ENCODE measurements at places on chromosomes 4 and X. TPM values are rescaled to one million over a fixed set of nuclear protein-coding genes. Genes with fewer than 3 reads are reported as not detected.

- no peak for DNase-seq
Measured at GRCh38 chrX:121221322-121221977, 174.0 kb downstream of the GLUD2 start.

Gene PRICKLE3
- total RNA-seq, result 22.8 TPM

Gene SULT1E1
- not detected for total RNA-seq

GRCh38 chr4:156827519-156827918 lies 144.1 kb downstream of the PDGFC start:
- DNase-seq, result no peak

DNA sequence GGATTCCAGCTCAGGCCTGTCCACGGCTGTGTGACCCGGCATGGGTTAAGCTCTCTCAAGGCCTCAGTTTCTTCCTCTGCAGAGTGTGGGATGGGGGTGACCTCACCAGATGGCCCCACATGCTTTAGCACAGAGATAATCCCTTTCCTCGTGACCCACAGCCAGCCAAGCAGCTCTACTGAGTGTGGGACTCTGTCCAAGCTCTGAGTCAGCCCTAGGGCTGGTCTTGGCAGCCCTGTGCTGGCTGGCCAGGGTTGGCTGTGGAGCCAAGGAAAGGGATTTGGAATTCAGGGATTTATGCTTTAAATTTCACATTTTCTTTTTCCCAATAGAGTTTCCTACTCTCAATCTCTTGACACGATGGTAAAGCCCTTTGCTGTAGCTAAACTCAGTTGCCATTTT lies 19.7 kb upstream of the SPON2 start:
- no peak for DNase-seq

- no peak for DNase-seq
Measured at GRCh38 chr4:123777373-123777772, 380.8 kb downstream of the SPRY1 start.

Gene LRRC66
- 0.07 TPM for total RNA-seq

- no peak for DNase-seq
Measured at GRCh38 chrX:6683353-6683752, 148.4 kb upstream of the VCX3A start.

- no peak for DNase-seq
Measured at GRCh38 chr4:165986956-165987698, 114.1 kb downstream of the TLL1 start.

Gene FMR1NB
- 0.30 TPM for total RNA-seq

GRCh38 chrX:85052636-85053343 lies 49.1 kb downstream of the APOOL start:
- no peak for DNase-seq

- DNase-seq, result no peak
Measured at GRCh38 chr4:7140062-7140691, 52.2 kb upstream of the SORCS2 start.

- DNase-seq, result no peak
Measured at GRCh38 chr4:33566649-33567048, 2677.7 kb downstream of the ARAP2 start.

DNA sequence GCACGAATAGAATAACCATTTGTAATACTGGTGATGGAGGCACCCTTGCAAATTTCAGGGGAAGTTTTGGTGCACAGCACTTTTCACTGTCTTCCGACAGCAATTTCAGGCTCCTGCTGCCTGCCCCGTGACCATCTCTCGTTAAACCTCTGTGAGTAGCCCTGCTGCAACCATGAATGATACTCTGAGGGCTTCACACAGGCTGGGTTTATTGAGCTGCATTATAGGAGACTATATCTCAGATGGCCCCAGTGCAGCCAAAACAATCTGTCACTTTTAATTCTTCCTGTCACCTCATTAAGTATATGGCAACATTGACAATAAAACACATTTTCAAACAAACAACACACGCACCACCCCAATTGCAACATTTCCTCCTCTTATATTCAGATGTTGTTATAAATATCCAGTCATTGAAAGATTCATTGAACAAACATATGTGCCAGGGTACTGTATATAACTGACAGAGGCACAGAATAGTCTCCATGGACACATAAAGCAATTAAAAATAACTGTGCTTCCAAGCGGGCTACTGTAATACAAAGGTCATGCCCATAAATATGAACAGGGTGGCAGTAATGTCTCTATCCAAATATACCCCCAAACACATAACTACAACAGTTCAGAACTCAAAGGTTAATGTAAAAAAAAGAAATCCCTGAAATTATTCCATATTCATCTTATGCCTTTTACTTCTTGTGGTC lies 477.0 kb downstream of the GBA3 start:
- DNase-seq, result no peak

DNA sequence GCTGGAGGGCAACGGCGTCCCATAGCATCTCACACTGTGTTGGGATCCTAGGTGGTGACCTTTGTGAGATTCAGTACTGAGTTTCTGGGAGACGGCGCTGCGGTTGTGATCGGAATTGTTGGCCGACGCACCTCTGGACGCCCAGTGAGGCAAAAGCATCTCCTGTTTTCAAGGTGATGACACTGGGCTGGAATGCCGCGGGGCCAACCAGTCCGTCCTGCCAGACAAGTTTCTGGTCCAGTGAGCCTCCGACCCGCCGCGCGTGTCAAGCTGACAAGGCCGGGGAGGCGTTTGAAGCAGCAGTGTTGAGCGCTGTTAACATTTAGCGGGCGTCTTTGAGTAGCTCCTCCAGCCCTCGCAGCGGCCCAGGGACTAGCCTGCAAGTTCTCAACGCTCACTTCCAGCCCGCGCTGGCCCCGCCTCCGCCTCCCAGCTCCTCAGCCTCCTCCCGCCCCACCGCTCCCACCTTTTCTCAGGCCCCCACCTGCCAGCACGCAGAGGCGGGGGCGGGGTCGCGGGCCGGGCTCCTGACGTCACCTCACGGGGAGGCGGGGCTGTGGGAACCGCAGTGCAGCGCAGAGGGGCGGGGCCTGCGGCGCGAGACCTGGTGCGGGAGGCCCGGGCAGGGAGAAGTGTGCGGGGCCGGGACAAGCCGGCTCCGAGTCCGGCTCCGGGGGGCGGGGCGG lies 482 bp upstream of the CDS1 start:
- DNase-seq, result peak; percentile 82

Gene BEX2
- 16.4 TPM for total RNA-seq

DNA sequence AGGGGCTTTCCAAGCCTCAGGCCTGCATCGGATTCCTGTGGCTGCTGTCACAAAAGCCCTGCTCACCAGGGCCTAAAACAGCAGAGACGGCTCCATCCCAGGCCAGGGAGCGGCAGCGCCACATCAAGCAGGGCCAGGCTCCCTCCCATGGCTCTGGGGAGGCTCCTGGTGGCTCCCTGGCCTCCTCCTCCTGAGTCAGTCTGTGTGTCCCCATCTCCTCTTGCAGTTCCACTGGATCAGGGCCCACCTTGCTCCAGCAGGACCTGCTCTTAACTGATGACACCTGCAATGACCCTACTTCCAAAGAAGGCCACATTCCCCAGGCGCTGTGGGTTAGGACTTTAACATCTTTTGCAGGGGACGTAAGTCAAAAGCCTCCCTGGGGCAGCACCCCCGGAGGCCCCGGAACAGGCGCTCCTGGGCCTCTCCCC lies 51.9 kb downstream of the CPZ start:
- DNase-seq, result no peak

Gene SOD3
- total RNA-seq, result not detected

- DNase-seq, result no peak
Measured at GRCh38 chrX:107561468-107562215, 66.7 kb upstream of the PRPS1 start.

Gene LRCH2
- total RNA-seq, result not detected

- DNase-seq, result no peak
Measured at GRCh38 chr4:40180356-40180755, 16.5 kb upstream of the RHOH start.

Gene NEUROG2
- not detected for total RNA-seq

- no peak for DNase-seq
Measured at GRCh38 chrX:40106676-40107290, 9.0 kb upstream of the BCOR start.

Gene HSD17B13
- 0.11 TPM for total RNA-seq

Data from activated naive CD4-positive, alpha-beta T cell treated with anti-CD3 and anti-CD28 coated beads, Interleukin-2, amount 50 U/mL, for 72 hours (primary cell).